ENCODE measurements at places on chromosomes 11 and 22.

DNA sequence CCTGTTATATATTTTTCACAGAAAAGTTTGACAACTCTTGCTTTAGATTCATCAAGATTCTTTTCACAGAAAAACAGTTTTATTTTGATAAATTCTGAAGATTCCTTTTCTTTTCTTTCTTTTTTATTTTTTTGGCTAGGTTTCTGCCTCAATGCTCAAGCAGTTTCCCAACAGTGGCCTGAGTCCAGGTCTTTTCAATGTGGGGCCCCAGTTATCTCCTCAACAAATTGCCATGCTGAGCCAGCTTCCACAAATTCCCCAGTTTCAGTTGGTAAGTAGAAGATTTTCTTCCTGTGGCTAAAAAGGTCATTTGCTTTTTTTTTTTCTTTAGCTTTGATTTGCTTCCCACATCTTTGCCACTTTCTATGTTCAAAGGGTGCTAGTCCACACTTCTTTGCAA, 46.0 kb upstream of the ADSL start:
- no peak for DNase-seq

- no peak for DNase-seq
Measured at GRCh38 chr11:64026575-64027205, 9.0 kb upstream of the FLRT1 start.

GRCh38 chr22:46963672-46964545, 201.5 kb downstream of the TBC1D22A start:
- no peak for DNase-seq

DNA sequence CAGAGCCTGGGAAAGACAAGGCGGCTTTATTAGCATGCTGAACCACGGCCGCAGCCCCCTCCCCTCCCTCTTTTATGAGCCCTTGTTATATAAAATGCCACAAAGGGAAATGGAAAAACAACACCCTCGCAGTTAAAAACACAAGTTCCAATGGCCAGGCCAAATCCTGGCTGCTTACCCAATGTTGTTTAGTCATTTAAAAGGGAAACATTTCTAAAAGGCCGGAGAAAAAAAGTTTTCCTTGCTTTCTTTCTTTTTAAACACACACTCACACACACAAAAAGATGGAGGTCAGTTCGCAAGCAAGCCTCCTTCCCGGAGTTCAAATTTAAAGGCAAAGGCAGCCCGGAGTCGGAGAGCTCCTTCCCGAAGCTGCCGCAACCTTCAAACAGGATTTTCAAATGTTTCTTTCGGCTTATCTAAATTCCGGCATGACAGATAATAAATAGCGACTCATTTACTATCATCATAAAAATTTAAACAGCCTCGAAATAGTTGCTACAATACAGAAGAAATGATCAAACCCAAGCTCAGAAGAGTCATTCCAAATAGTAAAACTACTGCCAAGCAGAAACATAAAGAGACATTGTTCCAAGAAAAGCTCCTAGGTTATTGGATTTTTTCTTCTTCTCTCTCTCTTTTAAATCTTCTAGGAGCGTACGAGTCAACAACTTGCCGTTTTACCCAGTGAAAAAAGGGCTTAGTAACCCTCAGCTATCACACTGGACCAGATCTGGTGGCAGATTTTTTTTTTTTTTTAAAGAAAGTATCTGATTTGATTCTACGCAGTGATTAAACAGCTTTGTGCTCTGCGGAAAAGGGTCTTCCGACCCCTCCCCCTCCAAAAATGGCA, 3.5 kb downstream of the PHF21B start:
- DNase-seq = no peak

DNA sequence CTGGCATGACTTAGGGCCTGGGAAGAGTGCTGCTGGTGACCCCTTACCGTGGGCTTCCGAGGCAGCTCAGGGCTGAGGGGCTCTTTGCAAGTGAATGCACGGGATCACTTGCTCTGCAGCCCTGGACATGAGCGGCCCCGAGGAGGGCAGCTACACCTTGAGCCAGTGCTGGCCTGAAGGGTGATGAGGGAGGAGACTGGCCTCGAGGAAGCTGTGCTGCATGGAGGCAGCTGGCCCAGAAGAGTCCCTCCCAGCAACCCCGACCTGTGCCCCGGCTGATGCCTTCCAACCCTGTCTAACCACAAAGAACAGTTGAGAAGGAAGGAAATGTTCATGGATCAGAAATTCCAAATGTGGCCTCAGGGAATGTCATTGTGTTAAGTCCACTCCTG, 45.2 kb downstream of the TBX1 start:
- DNase-seq = no peak

DNA sequence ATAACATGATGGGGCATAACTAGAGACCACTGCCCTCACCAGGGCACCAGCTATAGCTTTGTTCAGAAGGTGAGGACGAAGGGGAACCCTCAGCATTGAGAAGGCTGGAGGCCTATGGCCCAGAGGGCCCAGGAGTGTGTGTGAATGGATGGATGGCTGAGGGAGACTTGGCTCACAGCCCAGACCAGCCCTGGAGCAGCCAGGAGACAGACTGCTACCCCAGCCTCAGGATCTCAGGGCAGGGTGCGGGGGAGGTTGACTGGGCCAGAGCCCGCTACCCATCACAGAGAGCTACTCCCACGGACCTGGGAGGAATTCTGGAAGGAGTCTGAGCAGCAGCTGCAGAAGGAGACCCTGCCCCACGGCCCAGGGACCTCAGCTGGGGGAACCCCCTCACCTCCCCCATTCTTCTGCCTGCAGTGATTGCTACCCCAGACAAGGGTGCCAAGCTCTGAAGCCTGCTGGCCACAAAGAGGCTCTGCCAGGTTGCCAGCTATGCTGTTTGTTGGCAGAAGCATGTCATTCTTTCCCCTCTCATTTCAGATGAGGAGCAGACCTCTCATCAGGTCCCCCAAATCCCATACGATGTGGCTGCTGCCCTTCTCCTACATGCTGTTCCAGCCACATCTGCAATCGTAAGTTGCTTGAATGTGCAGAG, 5.4 kb upstream of the CSDC2 start:
- DNase-seq = no peak

DNA sequence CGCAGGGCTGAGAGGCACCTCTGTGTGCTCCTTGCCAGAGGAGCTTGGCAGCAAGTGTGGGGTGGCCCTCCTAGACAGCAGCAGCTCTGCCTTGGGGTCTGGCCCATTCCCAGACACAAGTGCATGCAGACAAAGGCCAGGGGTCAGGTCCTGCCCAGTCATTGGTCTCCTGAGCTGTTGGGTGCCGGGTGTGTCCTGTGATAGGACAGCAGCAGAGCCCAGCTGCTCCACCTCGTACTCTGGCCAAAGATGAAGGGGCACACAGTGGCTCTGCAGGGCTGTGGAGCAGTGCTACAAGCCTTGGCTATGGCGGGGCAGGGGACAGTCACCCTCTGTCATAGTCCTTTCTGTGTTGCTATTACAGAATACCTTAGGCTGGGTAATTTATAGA, 17.3 kb upstream of the OSBPL5 start:
- no peak for DNase-seq

DNA sequence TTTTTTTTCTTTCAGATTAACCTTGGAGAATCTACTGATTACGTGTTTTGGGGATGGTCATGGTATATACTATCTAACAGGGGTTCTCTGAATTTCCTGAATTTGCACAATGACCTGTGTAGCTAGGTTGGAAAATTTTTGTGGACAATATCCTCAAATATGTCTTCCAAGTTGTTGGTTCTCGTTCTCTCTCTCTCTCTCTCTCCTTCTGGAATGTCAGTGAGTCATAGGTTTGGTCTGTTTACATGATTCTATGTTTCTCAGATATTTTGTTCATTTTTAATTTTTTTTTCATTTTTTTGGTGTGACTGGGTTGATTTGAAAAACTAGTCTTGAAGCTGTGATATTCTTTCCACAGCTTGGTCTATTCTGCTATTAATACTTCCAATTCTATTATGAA, 604.0 kb upstream of the ANO3 start:
- no peak for DNase-seq

DNA sequence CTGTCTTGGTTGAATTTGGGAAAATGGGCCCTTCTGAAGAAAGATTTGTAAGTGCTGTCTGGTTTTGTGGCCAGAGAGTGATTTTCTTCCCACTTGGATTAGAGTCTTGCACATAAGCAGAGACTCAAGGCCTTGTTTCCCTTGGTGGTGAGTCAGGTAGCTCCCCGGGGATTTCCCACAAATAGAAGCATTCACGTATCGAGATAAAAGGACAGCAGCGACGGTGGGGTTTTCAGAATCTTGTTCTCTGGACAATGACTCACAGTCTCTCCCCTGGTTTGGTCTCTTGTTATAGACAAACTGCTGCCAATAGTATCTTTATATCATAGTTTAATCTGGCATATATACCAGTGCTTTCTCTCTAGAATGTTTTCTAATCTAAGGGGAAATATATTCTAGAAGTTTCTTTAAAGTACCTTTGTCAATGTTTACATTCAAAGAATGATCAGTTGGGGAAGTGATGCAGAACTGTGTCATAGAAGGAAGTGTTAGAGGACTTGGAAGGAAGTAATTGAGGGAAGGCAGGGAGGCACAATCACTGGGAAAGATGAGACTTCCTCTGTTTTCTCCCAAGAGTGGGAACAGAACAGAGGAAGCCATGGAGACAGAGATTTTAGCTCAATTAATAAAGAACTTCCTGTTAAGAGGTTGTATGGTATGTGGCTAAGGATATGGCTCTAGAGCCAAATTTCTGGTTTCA, 18.1 kb downstream of the POLA2 start:
- peak; percentile 28 for DNase-seq

DNA sequence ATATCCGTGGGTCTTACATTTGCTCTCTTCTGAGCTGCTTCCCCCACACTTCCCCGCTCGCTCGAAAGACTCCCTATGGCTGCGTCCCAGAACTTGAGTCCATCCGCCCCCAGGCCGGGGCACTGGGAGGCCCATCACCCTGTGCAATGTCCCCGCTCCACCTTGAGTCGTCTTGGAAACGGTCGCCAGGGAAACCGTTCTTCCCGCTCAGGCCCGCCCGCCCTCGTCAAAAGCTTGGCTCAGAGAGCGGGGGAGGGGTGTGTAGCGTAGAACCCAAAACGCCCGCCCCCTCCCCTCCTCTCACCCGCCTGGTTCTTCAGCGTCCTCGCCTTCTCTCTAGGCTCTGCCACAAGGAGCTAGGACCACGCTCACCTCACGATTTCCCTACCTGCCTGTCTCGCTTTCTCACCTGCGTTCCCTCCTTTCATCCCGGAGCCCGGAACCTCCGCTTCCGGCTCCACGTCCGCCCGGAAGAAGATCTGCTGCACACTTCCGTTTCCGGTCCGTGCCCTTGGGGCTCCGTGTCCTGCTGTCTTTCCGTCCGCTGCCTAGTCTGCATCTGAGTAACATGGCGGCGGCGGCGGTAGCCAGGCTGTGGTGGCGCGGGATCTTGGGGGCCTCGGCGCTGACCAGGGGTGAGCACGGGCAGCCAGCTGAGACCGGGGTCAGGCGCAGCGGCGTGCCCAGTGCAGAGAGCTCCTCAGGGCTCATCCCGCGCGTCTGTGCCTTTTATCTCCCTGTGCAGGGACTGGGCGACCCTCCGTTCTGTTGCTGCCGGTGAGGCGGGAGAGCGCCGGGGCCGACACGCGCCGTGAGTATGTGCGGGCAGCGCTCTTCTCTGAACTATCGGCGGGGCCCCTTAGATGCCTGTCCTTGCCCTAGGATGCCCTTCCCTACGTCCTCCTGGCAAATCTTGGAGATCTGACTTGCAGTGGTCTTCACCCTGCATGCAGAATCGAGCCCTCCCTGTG, at the start of the genes KBTBD4 and NDUFS3:
Gene KBTBD4 (minus strand): TSS at position 447 of the 971 bp plus-strand sequence. CDS start 19 bp downstream, at position 428.
Gene NDUFS3 (plus strand): TSS at position 551 of the 971 bp plus-strand sequence. CDS start 18 bp downstream, at position 569.
- peak; percentile 80 for DNase-seq

DNA sequence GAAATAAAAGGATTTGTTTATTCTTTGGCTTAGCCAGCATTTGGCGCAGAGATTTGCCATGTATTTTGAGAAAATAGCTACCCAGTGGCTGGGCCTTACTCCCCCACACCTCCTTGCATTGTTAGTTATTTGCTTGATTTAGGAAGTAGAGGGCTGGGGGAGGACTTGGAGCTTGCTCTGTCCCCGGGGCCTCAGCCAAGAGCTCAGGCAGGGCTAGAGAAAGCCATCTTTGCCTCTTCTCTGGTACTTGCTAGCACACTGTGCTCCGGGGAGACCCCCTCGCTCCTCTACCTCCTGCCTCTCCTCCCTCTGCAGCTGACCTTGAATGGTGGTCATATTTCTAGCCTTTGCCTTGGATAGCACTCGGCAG, 93.0 kb downstream of the SCN3B start:
- no peak for DNase-seq

- no peak for DNase-seq
Measured at GRCh38 chr11:78684377-78684776, 109.7 kb upstream of the NARS2 start.

DNA sequence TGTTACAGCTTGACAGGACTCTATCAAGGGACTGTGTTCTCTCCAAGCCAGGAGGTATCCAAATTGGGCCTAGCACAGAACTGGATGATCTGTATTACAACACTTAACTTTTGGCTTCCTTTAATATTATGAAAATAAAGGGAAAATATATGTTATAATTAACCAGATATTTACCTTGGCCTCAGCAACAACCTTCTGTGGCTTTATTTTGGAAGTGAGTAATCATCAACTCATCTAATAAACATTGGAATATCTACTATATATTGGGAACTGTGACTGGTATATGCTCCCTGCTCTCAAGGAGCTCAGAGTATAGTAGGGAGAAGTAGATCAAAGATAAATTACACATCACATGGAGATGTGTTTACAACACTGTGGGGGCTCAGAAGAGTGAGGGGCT, 352.2 kb downstream of the METTL15 start:
- no peak for DNase-seq

DNA sequence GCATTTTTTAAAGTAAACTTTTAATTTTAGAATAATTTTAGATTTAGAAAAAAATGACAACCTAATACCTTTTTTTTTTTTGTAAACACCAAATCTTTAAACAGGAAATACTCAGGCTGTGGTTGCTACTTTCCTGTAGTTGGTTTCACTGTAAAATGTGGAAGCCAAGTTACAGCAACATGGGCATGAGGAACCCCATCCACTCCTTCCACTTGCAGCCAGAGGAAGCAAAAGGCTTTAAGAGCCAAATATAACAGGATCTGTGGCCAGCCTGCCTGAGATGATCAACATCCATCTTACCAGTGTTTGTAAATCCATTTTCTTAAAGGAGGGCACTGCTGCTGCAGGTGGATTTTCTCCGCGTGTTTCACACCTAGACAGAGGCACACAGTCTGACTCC, 66.2 kb downstream of the TNRC6B start:
- no peak for DNase-seq

- no peak for DNase-seq
Measured at GRCh38 chr11:120095516-120095915, 42.4 kb downstream of the TRIM29 start.

- DNase-seq = peak; percentile 87
Measured at GRCh38 chr11:67464411-67465188, 4.5 kb downstream of the TMEM134 start.

DNA sequence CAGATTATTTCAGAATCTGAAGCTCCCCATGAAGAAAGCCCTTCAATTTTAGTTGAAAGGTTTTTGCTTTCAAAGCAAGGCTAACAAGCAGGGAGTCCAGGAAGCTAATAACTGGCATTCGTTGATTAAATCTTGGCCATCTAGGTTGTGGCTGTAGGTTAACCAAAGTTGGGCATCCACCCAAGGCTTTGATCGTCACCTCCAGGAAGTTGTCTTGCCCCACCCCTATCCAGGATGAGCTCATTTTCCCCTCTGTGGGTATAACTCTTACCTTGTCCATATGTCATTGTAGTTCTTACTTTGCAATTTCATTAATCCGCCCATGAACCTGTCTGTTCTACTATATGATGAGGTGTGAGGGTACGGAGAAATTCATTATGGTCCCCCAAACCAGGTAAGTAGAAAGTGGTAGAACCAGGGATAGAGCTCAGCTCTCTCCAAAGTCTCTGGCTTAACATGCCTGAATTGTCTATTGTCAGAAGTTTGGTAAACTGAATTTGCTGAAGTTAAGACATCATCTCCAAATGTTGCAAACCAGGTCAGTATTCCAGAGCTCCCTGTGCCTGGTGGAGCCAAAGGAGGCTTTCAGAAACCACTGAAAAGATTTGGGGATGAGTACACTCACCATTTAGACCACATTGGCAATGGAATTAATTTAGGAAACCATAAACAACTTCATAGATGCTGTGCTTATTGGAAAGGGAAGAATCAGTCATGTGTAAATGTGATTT, 97.1 kb downstream of the CD44 start:
- peak; percentile 35 for DNase-seq

Measured in stimulated activated CD4-positive, alpha-beta T cell treated with anti-CD3 and anti-CD28 coated beads, TNF-alpha, amount 100 ng/mL, for 1 hour (primary cell).